Fibroblast of gingiva (primary cell): ENCODE measurements at places on chromosomes 7 and 10.

DNA sequence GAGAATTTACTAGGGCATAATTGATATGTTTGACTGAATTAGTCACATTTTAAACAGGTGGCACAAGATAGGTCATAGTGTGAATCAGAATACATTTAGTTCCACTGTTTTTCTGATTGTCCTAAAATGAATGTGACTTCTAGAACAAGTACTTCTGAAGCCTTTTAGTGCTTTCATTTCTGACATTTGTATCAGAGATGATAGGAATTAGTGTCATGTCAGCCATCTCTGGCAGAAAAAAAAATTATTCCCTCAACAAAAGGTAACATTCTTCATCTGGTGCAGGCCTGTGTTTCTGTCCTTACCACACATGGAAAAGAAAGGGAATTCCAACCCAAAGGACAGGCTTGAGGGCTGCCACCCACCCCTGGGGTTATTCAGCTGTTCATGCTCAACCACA is 21.3 kb downstream of the GRM8 start:
- DNase-seq, result no peak

DNA sequence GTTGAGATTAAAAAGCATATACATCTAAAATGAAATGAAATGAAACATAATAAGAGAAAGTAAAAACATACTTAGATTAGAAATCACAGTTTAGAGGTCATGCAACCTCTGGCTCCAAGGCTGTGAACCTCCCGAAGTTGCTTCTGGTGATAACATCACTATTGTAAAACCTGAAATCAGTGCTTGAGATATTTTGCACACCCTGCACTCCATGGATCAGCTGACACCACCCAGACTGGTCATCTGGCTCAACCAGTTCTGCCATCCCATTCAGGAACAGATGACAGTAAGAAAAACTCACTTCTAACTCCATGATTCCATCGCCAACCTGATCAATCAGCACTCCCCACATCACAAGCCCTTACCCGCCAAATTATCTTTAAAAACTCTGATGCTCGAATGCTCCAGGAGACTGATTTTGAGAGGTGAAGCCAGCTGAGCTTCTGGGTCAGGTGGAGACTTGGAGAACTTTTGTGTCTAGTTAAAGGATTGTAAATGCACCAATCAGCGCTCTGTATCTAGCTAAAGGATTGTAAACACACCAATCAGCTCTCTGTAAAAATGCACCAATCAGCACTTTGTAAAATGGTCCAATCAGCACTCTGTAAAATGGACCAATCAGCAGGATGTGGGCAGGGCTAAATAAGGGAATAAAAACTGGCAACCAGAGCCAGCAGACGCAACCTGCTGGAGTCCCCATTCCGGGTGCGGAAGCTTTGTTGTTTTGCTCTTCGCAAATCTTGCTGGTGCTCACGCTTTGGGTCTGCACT is 162.6 kb upstream of the MAGI2 start:
- no peak for DNase-seq

DNA sequence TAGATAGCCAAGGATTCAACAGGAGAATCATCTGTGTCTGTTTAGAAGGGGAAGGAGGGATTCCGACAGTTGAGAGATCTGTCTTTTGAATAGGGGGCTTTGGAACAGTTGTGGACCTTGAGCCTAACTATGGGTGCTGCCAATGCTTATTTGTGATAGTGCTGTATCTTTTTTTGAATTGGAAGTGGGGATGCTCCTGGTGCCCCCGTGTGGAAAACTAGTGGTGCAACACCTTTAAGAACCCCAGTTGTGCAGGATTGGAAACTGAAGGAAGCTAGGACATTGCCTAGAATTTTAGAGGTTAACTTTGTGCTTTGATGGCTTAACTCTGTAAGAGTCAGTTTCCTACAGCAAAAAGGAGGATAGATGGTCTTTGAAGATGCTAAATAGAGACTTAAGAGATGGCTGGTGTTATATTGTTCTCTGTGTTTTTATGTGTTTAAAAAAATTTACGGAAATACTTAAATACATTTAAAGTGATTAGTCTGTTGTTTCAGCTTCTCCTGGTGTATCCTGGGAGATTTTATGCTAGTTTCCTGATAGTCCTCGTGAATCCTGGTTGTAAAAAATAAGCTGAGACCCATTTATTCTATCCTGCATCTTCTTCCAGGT is 69.3 kb downstream of the AP3M1 start:
- DNase-seq, result peak; percentile 43

- no peak for DNase-seq
Measured at GRCh38 chr7:123901101-123901500, 23.9 kb upstream of the SPAM1 start.

- DNase-seq, result no peak
Measured at GRCh38 chr7:26007510-26007909, 144.5 kb upstream of the NFE2L3 start.

DNA sequence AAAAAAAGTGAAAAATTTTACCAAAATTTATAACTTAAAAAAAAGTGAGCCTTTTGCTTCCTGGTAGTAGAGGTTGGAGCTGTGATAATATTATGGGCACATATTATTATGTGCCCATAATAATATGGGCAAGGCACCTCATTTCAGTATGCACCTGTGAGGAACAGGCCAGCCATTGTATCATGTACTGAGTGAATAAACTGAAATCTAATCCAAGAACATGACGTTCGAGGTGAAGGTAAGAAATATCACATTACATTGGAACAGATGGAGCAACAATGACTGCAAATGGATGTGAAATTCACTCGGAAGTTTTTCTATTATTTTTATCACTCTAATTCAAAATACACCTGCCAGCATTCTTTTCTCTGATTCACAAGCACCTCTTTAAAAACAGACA is 216.0 kb downstream of the KLF6 start:
- DNase-seq, result no peak

DNA sequence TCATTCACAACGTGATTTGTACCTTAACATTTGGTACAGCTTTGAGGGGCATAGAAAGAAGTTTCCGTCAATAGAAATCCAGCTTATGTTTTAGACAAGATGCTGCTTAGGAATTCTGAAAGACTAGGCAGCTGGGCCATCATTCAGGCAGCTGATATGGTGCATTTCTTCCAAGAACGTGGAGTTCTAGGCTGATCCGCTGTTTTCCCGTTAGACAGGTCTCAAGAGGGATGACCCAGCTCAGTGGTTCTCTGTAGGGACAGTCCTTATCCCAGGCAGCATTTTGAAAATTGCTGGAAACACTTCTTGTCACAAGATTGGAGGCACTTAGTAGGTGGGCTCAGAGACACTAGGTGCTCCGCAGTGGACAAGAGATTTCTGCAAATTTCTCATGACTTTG is 242.7 kb upstream of the FOXK1 start:
- no peak for DNase-seq

DNA sequence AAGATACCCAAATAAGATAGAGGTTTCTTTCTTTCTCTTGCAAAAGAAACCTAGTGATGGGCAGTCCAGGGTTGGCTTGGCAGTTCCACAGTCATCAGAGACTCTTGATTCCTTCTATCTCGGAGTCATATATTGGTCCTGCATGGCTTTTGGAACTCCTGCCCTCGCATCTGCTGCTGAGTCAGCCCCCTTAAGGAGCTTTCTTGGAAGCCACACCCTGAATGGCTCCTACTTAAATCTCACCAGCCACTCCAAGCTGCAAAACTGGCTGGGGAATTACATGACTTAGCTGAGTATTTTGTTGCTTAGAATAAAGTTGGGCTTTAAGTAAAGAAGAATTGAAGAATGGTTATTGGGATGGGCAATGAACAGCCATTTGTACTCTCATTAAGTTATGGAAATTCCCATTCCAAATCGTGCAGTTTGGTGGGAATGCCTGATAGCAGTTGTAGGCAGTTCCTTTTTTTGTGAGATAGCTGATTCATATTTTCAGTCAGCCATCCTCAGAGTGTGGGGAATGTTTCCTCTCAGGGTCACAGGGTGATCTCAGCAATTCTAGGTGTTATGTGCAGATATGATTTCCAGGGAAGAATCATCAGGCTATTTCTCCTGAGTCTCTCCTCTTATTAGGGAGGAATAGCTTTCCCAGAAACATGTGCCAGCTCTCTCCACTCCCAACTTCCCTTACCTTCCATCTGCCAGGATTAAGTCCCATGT is 209.9 kb downstream of the BBS9 start:
- no peak for DNase-seq

- DNase-seq, result no peak
Measured at GRCh38 chr7:107039199-107039900, 5.2 kb upstream of the PRKAR2B start.
